Fibroblast of skin of scalp (primary cell): ENCODE measurements at places on chromosomes 11 and 22.

DNA sequence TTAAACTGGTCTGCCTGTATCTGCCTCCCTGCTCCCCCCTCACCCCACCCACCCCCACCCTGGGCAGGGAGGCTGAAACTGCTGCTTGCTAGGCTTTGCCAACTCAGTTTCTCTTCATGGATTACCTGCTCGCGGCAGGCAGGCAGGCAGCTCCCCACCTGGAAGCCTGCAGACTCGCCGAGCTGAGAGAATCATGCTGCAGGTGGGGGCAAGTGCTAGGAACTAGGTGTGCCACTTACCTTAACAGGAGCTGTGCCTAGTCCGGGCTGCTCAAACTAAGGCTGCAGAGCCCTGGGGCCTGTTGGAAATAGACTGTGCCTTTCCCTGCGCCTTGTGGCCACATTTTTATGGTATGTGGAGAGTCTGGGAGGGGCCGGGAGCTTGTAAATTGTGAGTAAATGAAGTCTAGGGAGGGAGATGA is 30.3 kb downstream of the MARK2 start:
- DNase-seq = no peak

- DNase-seq = no peak
Observed at GRCh38 chr11:77698896-77699295, 61.3 kb upstream of the CLNS1A start.

DNA sequence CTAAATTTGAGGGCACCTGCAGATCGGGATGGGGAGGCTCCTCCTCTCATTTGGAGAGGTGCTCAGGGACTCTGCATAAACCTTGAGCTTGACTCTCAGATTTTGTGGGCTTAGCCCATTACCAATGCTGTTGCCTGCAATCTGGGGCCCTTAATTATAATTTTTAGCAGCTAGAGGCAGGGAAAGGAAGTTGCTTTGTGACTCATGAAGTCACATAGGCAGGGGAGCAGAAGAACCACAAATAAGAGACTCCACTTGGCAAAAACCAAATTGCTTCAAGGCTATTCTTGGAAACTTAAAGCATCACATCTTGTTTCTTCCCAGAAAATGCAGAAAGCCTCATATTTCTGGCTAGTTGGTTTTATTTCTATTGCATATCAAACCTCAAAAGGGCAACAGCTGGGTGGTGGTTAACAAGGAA is 46.9 kb downstream of the MICAL2 start:
- peak; percentile 82 for DNase-seq

DNA sequence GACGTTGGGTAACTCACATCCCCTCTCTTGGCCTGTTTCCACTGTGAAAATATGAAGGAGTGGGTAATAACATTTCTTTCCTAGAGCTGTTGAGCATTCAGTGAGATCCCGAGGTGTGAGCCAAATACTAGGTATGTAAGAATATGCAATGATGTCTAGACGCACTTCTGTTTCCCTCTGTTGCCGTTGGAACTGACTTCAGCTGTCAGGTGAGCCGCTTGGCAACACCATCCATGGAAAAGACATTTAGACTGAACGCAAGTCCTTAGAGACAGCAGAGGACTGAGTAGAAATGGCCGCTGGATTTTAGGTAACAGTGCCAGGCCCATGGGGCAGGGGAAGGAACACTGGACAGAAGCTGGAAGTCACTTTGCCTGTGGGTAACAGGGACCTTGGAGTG is 29.5 kb upstream of the SHANK2 start:
- no peak for DNase-seq

DNA sequence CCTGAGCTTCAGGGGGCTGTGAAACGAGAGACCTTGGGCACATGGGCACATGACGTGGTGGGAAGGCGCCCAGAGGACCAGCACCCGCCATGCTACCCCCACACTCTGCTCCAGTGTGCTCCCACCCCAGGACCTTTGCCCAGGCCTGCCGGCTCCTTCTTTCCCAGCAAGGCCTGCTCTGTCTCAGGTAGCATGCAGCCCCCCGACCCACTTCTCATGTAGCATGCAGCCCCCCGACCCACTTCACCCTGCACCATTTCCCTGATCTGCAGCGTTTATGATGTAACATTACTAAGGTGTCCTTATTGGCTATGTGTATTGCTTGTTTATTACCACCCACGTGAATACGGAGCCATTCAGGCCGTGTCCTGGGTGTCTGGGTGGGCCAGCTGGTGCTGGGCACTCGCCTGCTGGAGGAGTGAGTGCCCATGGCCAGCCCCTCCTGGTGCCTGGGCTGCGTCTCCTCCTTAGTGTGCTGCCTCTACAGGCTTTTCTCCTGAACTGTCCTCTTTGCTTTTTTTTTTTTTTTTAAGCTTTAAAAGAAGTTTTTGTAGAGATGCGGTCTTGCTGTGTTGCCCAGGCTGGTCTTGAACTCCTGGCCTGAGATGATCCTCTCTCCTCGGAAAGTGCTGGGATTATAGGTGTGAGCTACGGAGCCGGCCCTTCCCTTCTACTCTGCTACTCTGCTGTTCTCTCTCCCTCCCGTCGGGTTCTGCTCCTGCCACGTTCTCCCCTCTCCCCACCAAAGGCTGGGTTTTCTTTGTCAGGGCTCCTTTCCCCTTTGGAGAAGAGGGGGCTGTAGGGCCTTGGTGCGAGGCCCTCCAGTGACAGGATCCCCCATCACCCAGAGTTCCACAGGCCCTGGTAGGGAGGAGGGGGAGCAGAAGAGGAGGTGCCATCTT is 29.4 kb downstream of the LRP5 start:
- DNase-seq = no peak

DNA sequence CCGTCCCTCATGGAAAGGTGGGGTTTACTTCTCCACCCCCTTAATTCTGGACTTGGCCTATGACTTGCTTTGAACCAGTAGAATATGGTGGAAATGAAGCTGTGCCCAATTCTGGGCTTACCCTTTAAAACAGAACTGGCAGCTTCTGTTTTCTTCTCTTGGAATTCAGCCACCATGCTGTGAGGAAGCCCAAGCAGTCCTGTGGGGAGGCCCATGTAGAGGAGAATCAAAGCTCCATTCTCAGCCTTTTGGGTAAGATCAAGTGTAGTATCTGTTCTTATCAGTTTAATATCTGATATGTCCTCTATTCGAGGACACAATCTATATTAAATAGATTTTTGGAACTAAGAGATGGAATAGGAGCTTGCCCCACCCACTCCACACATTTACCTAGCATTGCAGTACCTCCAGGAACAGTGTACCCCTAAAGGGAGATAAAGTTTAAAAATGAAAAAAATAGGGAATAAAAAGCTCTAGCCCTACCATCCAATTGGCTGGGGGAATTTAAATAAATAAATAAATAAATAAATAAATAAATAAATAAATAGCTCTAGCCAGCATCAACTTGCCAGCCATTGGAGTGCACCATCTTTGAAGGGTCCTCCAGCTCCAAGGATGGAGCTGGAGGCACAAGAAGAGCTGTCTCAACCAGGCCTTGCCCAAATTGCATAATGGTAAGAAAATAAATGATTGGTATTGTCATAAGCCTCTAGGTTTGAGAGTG is 13.2 kb upstream of the SYVN1 start:
- no peak for DNase-seq

- DNase-seq = no peak
Observed at GRCh38 chr11:88454881-88455280, 117.3 kb upstream of the CTSC start.

- no peak for DNase-seq
Observed at GRCh38 chr22:37514526-37515051, 4.6 kb downstream of the CARD10 start.

DNA sequence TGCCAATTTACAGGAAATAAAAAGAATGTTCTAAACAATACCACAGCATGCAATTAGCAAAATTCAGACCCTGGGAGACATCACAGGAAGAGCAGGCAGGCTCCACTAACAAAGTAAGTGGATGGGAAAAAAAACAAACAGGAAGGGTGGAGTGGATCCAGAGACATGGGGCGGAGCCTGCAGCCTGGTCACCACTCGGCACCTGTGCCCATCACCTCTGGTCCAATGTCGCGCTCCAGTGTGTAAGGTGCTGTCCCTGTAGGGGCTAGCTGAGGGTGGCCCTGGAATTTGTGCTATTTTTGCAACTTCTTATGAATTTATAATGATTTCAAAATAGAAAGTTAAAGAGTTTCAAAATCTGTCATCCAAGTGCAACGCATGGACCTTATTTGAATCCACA is 11.0 kb upstream of the MOB2 start:
- no peak for DNase-seq

DNA sequence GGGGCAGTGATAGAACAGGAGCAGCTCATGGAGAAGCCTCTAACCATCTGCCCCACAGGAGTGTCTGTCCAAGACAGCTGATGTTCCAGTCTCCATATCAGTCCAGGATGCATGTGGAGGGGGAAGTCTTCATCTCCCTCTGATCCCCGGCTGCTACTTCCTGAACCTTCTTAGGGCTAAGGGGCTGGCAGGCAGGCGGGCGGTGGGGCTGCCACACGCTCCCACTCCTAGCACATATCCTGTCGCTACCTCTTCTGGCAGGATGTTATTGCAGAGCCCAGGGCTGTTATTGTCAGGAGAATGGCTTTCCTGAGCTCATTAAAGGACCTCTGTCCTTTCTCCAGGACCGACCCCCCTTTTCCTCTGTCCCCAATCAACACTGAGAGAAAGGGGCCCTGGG is 25.4 kb downstream of the LRRC55 start:
- DNase-seq = no peak

DNA sequence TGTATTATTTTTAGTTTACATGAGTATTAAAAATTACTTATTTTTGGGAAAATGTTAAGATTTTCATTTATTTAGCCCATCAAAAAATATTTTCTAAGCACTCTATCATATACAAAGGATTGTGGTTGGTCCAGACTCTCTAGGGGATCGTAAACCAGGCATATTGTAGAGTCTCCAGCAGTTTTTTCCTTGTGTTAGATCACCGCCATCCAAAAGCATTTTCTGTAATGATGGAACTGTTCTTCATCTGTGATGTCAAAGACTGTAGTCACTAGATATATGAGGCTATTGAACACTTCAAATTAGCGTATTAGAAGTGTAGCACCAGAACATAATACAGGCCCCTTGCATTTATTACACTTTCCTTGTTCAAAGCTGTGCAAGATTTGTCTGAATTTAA is 154.9 kb downstream of the SBF2 start:
- DNase-seq = no peak

- no peak for DNase-seq
Observed at GRCh38 chr11:71327156-71328085, 75.0 kb upstream of the SHANK2 start.

GRCh38 chr11:118170882-118171268 is 5.6 kb downstream of the SCN2B start:
- no peak for DNase-seq

- no peak for DNase-seq
Observed at GRCh38 chr22:45657701-45658100, 13.9 kb upstream of the ATXN10 start.

- DNase-seq = peak; percentile 62
Observed at GRCh38 chr11:112881461-112881860, 79.8 kb upstream of the NCAM1 start.

DNA sequence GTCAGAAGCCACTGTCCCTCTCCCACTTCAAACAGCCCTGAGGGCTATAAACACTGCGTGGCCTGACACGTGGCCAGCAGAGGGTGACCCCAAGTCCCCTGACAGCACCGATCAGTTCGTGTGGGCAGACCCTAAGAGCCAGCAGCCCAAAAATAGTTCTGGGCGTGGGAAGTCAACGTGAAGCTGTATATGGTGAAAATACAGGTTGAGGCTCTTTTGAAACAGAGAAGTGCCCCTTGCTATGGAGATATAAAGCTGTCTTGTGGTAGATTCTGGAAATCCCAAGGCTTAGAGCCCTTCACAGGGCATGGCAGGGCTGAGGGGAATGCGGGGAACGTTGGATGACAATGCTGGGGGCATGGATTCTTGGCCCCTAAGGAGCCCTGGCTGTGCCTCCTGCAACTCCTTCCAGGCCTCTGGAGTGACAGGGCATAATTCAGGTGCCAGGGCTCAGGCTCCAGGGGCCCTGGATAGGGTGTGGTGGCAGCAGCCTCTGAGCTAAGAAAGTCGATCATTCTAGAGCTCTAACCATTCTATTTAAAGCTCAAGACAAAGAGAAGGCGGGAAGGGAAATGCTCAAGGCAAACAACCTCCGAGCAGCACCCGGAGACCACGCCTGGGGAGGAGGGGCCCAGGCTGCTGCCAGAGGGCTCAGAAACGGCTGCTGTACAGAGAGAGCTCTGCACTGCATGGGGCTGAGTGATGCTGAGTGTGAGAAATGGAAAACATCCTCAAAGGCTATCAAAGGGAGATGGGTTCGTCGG is 60.4 kb upstream of the CD5 start:
- DNase-seq = peak; percentile 53

GRCh38 chr11:130892861-130893260 is 23.4 kb downstream of the SNX19 start:
- no peak for DNase-seq

DNA sequence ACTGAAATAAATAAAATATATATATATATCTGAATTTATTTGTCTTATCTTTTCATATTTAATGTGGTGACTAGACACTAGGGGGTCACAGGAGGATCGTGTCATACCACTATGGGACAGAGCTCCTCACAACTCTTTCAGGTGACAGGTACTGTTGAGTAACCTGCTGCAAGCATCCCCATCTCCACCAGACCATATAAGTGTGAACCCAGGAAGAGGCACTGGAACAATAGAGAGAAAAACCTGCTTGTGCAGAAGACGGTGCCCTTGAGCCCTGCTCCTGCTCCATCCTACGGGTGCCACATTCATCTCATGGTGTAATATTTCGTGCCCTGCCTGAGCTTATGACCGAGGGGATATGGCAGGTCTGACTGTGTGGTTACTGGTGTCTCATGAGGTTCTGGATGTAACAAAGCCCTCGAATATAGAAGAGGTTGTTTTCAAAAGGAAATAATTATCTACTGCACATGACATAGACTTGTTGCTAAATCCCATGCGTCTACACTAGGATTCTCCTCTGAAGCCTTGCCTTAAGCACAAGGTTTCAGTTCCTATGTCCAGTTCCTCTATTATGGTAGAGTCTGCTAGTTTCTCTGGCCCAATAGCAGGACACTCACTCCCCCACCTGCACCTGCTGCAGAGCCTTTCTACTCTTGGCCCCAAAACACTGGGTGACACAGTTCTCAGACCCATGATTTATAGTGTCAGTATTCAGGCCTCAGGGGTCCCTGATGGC is 70.4 kb downstream of the GGTLC2 start:
- no peak for DNase-seq

GRCh38 chr22:41320416-41321240 is 19.3 kb downstream of the ZC3H7B start:
- DNase-seq = no peak

DNA sequence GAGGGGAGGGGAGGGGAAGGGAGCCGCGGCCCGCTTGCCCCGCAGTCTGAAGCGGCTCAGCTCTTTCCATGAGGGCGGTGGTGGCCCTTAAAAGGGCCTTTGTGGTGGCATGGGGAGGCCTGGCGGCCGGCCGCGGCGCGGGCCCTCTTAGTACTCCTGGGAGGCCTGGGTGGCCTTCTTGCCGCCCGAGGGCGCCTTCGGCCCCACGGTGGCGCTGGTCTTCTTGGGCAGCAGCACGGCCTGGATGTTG is 6.9 kb downstream of the DPAGT1 start:
- DNase-seq = peak; percentile 86

DNA sequence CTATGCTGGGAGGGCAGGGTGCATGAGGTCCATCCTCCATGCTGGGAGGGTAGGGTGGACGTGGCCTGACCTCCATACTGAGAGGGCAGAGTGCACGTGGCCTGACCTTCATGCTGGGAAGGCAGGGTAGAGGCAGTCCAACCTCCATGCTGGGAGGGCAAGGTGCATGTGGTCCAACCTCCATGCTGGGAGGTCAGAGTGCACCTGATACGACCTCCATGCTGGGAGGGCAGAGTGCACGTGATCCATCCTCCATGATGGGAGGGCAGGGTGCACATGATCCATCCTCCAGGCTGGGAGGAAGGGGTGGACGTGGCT is 622.2 kb downstream of the BRD1 start:
- no peak for DNase-seq
